ENCODE measurements at places on chromosomes 6 and 20. TPM values are rescaled to one million over a fixed set of nuclear protein-coding genes. Genes with fewer than 3 reads are reported as not detected.

DNA sequence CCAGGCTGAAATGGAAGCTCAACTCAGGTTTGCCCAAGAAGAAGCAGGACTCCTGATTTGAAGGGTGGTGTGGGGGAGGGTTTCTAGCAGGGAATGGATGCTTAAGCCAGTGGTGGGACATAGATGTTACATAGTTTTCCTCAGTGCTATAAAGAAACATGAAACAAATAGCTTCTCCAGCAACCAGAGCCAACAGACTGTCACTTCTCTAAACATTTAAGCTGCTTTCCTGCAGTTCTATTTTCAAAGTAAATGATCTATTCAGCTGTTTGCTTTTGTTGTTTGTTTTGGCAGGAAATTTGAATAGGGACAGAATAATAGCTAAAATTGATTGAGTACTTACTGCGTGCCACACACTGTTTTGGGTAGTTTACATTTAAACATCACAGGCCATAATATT lies 169.0 kb downstream of the UST start:
- H3K36me3 ChIP-seq = no peaks in the 10 kb centered on the region

DNA sequence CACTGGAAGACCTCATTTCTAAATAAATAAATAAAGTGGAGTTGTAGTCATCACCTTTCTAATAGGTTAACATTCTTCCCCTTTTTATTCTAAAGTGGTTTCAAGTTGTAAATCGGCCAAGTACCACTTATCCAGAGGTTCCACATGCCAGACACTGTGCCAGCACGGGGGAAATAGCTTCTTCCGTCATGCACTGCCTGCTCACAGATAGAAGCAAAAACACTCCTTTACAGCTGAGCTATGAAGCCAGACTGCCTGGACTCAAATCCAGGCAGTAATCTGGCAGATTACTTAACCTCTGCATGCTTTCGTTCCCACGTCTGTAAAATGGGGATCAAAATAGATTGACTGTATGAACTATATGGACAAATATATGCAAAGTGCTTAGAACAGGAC lies 17.2 kb upstream of the SCML4 start:
- H3K36me3 ChIP-seq = no peaks in the 10 kb centered on the region
- no peaks in the 10 kb centered on the region for H3K4me1 ChIP-seq
- no peak overlapping the region for H3K27ac ChIP-seq
- no peaks in the 10 kb centered on the region for H3K27me3 ChIP-seq
- no peak for DNase-seq

- H3K4me3 ChIP-seq = no peak overlapping the region
- DNase-seq = no peak
- H3K4me1 ChIP-seq = peaks cover 28% of the 10 kb centered on the region
- no peaks in the 10 kb centered on the region for H3K36me3 ChIP-seq
- H3K27ac ChIP-seq = no peak overlapping the region
These were observed 31.2 kb downstream of the CHMP4B start for GRCh38 chr20:33842346-33842745.

DNA sequence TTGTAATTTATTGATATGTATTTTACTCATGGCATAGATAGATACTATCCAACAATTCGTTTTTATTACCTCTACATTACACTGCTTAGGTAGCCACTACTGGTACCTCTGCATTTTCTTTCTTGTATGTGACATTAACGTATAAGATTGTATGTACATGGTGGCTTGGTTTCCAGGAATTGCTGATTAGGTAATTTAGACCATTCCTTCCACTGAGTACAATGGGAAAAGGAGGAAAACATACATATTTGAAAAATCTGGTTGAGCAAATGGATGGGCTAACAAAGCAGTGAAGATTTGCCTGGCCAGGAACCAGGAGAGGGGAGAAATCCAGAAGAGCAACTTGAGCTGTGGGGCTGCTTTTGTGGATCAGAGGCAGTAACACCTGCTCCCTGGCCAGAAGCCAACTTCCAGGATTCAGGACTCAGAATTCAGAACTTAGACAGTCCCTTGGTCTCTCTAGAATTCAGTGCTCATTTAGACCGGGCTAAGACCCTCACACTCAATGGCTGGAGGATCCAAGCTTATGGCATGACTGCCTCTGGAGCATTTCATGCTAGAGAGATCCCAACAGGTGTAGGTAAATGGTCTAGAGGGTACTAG lies 17.9 kb upstream of the MICB start:
- H3K36me3 ChIP-seq = no peaks in the 10 kb centered on the region
- no peak overlapping the region for H3K4me3 ChIP-seq
- H3K4me1 ChIP-seq = no peaks in the 10 kb centered on the region
- no peak overlapping the region for H3K27ac ChIP-seq
- no peak for DNase-seq

DNA sequence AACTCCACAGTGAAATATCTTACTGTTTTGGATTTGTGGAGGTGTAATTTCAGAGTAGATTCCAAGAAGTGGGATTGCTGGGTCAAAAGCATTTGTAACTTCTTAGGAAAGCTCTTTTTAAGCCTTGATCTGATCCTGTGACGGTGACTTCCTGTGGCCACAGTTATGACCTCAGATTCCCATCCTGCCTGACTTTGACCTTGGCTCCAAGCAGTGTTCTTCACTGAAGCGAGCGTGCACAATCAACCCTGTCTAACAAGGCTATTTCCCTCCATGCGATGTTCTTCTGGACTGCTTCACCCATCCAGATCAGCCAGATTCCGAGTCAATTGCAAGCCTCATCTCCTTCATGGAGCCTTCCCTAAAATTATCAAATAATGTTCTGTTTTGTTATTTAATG lies 102.5 kb upstream of the RNF24 start:
- no peak overlapping the region for H3K27ac ChIP-seq
- no peak overlapping the region for H3K4me3 ChIP-seq
- no peak for DNase-seq

SIRPD gene
- not detected for total RNA-seq

DNA sequence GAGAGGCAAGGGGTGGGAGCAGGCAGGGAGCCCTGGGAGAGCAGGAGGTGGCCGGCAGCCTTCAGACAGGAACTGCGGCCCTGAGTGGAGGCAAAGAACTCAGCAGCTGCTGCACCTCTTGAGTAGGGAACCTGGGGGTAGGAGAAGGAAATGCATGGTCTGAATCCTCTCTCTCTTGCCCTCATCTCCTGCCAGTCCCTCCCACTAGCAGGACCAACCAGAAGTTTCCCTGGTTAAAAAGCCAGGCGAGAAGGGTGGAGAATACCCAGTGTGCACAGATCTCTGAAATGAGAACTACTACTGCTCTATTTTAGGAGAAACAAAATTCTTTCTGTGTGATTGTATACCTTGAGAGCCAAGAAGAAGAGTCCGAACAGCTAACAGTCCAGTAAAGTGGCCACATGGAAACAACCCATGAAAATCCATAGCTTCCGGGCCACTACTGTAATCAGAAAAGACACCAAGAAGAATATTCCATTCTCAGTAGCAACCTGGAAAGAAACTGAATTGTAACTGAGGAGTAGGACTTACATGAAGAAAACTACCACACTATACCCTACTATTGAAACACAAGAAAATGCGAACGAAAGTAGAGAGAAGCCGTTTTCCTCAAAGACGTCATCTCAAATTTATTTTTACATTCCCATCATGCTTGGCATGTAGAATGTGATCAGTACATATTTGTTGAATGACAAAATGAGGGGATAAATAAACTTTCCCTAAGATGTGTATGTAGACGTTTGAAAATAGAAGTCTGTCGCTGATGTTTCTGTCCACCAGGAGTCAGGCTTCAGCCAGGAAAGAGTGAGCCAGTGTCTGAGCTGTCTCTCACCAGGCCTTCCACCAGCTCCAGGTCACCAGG lies 25.6 kb downstream of the WRNIP1 start:
- no peaks in the 10 kb centered on the region for H3K27me3 ChIP-seq
- H3K4me1 ChIP-seq = peaks cover 8% of the 10 kb centered on the region
- peak; percentile 74 for DNase-seq
- no peak overlapping the region for H3K27ac ChIP-seq
- no peaks in the 10 kb centered on the region for H3K36me3 ChIP-seq

ADGRG6 gene
- 98.7 TPM for total RNA-seq

DNA sequence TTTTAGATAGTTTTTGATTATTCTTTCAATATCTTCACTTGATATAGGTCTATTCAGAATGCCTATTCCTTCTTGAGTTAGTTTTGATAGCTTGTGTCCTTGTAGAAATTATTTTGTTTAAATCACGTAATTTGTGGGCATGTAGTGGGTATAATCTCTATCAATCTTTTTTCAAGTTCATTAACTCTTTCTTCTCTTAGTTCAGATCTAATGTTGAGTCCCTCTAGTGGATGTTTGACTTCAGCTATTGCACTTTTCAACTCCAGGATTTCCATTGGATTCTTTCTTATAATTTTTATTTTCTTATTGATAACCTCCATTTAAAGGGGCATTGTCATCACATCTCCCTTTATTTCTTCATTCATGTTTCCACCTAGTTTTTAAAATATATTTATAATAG lies 135.6 kb downstream of the COL12A1 start:
- H3K36me3 ChIP-seq = no peaks in the 10 kb centered on the region
- DNase-seq = no peak
- no peaks in the 10 kb centered on the region for H3K4me1 ChIP-seq
- no peak overlapping the region for H3K27ac ChIP-seq
- no peaks in the 10 kb centered on the region for H3K27me3 ChIP-seq

PLTP gene
- total RNA-seq = 39.6 TPM

DNA sequence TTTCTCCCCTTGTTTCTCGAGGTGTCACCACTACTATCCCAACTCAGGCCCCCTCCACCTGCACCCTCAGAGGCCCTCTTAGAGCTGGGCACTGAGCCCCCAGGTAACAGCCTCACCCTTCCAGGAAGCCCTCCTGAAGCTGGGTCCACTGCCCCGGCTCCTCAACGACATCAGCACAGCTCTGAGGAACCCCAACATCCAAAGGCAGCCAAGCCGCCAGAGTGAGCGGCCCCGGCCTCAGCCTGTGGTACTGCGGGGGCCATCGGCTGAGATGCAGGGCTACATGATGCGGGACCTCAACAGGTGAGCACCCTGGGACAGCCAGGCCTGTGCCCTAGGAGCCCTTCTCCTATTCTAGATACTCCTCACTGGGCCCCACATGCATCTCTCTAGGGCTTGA lies 12.9 kb upstream of the ZBTB9 start:
- H3K4me1 ChIP-seq = no peaks in the 10 kb centered on the region
- no peak for DNase-seq
- no peak overlapping the region for H3K4me3 ChIP-seq
- H3K27ac ChIP-seq = no peak overlapping the region
- H3K27me3 ChIP-seq = no peaks in the 10 kb centered on the region

- no peaks in the 10 kb centered on the region for H3K4me1 ChIP-seq
- no peak overlapping the region for H3K27ac ChIP-seq
- H3K27me3 ChIP-seq = no peaks in the 10 kb centered on the region
- no peak for DNase-seq
- no peak overlapping the region for H3K4me3 ChIP-seq
These were observed 738.6 kb upstream of the ADGRB3 start for GRCh38 chr6:67896476-67896875.

GRCh38 chr20:33858666-33859065 lies 47.5 kb downstream of the CHMP4B start:
- DNase-seq = no peak
- no peaks in the 10 kb centered on the region for H3K4me1 ChIP-seq
- peaks cover 7% of the 10 kb centered on the region for H3K36me3 ChIP-seq
- H3K27ac ChIP-seq = peak overlapping the region; percentile 32
